ENCODE measurements at places on chromosomes 13 and 19. TPM values are rescaled to one million over a fixed set of nuclear protein-coding genes. Genes with fewer than 3 reads are reported as not detected.

The IQCN gene
- total RNA-seq, result 2.8 TPM

- no peak for DNase-seq
Observed at GRCh38 chr13:93789058-93789457, 562.5 kb downstream of the GPC6 start.

DNA sequence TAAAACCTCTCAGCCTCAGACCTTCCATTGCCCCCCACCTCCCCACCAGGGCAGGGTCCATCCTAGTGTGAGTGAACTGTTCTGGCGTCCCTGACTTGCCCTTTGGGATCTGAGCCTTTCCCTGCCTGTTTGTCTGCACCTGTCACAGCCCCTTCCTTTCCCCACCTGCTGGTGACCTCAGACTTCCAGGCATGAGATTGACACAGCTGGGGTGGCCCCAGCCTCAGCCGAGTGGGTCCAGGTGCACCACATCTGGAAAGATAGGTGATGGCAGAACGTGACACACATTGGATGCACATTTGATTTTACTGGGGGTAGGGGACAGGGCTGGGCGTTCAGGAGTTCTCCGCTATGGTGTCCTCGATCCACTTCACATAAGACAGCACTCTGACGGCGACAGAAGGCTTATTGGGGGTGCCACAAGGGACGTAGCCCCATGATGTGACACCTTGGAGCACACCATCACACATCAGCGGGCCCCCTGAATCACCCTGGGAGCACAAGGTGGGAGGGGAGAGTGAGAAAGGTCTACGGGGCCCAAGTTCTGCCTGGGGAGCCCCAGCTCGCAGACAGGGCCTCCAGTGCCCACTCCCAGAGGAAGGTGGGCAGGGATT, 4.6 kb downstream of the KLK1 start:
- DNase-seq, result no peak

The TMEM145 gene
- total RNA-seq, result 1.6 TPM
